ENCODE measurements at places on chromosomes 11 and 22.
A peak's percentile ranks its signal among the peaks of the same experiment; 100 is the strongest.

- no peak for DNase-seq
Measured at GRCh38 chr11:122676638-122677037, 21.1 kb downstream of the UBASH3B start.

- no peak for DNase-seq
Measured at GRCh38 chr11:21635394-21636145, 557.3 kb upstream of the ANO5 start.

DNA sequence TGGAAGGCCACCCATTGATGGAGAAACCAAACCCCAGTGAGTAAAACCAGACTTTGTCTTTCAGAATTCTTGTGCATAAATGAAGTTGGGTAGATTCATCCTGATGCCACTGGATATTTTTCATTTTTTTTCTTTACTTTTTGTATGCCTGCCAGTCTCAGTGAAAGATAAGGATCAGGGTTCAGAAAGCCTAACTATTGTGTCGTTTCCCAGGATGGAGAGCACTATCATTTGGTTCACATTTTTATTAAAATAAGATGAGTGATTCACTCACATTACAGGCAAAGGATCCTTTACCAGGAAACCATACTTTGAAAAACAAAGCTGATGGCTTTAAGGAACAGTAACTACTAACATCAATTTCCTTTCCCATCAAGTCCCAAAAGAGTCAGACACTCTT, 52.0 kb downstream of the ARFGAP2 start:
- no peak for DNase-seq

DNA sequence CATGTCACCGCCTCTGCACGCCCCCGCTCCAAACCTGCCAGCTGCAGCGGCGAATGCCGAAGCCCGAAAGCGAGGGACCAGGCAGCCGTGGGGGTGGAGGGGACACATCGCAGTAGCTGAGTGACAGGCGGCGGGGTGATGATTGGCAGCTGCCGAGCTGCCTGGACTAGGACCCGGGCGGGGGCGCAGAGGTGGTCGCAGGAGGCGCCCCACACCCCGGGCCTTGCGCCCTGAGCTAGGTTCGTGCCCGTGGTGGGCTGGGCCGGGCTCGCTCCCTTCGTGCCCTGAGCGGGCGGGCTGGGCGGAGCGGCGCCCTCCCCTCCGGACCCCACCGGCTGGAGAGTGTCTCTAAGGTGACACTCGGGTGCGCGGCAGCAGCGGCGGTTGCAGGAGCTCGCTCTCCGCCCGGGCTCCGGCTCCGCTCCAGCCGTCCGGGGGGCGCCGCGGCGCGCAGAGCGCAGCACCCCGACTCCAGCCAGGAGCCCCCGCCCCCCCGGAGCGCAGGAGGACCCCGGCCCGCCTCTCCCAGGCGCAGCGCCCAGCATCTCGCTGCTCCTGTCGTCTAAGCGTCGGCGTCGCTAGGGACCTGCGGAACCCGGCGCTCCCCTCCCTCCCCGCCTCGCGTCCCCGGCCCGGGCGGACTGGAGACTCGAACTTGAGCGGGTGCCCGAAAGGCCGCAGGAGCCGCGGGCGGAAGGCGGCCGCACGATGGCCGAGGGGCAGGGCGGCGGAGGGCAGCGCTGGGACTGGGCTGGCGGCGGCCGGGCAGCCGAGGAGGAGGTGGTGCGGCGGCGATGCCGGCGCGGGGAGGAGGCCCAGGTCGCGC, 14.5 kb upstream of the DGKZ start:
- peak; percentile 79 for DNase-seq

DNA sequence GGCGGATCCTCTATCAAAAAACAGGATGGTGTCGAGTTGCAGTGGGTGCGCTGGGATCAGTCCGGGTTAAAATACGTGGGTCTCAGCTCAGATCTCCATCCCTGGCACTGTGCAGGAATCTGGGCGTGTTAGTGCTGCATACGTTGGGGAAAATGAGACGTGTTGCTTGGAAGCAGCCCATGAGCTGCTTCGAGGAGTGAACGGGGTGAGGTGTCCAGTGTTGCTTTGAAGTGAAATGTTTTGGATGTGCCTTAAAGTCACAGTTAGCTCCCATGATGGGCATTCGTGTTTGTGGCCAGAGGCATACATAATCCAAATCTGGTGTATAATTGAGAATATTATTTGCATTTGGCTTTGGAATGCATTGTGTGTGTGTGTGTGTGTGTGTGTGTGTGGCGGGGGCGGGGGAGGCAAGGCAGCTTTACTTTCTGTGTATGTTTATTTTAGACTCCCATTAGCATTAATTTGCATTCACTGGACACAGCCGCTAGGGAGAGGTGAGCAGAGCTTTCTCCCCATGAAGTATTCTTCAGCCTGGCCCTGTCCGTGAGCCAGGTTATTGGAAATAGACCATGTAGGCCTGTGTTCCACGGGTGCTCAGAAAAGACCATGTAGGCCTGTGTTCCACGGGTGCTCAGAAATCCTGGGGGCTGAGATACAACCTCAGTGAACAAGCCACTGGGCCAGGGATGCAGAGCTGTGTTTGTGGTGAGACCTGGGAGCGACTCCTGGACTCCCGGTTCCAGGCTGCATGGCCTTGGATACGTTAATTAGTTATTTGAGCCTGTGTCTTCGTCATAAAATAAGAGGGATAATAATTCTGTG, 134.6 kb downstream of the ST3GAL4 start:
- DNase-seq, result no peak

- DNase-seq, result no peak
Measured at GRCh38 chr11:94776351-94777321, 8.5 kb downstream of the AMOTL1 start.

DNA sequence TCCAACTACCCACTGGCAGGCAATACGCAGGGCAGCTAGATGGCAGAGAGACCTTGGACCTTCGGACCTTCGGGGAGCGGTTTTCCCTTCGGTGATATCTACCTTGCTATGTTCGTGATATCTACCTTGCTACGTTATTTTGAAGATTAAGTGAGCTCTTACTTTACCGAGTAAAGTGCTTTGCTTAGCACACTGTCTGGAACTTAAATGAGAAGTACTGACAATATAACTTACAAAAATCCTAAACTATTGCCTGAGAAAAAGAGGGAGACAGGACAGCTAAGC, 1.0 kb upstream of the PRDM10 start:
- no peak for DNase-seq
